MCF 10A (cell line): ENCODE measurements at places on chromosomes 2 and 18.
A peak's percentile ranks its signal among the peaks of the same experiment; 100 is the strongest.

- no peak for DNase-seq
These were observed 245.4 kb downstream of the PID1 start for GRCh38 chr2:229025653-229026052.

GRCh38 chr2:181106229-181106628 is 125.8 kb downstream of the UBE2E3 start:
- no peak for DNase-seq

DNA sequence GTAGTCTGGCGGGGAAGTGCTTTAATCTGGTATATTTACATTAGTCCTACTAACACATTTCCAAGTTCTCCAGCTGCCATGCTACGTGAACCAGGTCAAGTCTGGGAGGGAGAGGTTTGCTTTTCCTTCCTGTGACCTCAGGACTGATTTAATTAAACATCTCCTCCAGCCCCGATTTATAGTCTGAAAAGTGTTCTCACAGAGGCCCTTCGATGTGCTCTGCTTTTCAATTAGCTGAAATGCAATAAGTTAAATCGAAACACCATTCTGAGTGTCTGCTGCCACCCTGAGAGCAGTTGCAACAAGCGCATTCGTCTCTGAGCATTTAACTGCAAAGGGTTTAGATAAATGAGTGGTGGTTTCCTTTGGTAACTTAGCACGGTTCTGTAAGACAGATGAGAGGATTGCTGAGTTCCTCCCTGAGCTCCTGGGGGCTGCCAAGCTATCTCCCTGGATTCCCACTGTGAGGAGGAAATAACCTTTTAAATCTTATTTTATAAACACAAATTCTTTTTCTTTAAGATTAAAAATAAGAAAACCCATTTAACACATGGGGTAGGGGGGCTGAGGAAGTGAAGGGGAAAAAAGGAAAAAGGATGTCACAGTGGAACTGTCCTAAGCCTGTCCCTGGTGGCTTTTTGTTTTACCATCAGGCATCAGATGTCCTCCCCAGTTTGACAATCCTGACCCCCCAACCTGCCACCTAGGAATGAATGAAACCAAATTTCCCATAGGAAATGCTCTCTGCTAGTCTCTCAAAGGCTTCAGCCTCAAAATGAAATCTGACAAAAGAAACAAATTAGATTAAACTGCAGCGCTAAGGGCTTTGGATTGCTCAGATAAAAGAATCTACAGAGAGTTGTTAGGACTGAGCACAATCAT is 56.5 kb upstream of the CREB1 start:
- peak; percentile 77 for DNase-seq

GRCh38 chr2:223725494-223725893 is 111.9 kb downstream of the AP1S3 start:
- peak; percentile 97 for DNase-seq
